ENCODE measurements at places on chromosomes 12 and 14.

DNA sequence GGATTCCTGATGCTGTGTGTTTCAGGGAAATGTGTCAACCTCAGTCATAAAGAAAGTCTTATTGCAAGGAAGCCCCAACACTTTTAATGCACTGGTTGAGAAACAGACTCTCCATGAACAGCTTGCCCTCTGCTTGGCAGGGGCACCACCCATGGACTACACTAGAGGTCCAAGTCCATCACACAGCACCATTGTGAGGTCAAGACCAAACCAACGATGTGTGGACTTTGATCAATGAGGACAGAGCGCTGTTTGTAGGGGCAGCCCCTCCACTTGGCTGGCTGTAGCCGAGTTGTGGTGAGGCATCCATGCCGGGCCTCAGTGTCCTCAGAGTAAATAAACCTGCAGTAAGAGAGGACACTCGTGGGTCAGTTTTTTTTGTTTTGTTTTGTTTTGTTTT is 29.8 kb downstream of the ZFYVE21 start:
- no peak for DNase-seq

DNA sequence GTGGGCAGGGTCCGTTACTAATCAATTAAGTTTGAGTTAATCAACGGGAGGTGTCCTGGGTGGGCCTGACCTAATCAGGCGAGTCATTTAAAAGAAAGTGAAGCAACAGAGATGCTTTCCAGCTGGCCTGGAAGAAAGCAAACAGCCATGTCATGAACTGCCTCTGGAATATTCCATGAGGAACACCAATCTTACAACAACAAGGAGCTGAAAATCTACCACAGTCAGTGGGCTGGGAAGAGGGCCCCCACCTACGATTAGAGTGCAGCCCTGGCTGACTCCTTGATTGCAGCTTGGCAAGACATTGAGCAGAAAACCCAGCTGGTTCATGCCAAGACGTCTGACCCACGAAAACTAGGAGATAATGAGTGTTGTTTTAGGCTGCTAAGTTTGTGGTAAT is 56.2 kb downstream of the SSPN start:
- DNase-seq, result no peak

- DNase-seq, result no peak
Observed at GRCh38 chr12:60644076-60644475, 1048.2 kb downstream of the SLC16A7 start.

DNA sequence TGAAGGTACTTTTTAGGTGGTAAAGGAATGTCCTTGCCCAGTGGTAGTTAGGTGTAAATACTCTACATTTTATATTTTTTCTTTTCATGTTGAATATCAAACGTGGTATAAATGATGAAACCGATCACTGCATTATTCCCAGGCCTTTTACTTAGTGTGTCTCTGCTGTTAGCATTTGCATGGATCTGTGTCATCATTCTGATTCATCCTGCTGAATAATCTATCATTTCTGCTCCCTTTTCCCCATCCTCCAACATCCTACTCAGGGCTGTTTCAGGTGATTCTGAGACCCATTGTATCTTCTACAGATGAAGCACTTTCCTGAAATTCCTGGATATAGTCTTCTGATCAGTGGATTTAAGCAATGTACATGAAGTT is 61.0 kb upstream of the PTHLH start:
- no peak for DNase-seq

DNA sequence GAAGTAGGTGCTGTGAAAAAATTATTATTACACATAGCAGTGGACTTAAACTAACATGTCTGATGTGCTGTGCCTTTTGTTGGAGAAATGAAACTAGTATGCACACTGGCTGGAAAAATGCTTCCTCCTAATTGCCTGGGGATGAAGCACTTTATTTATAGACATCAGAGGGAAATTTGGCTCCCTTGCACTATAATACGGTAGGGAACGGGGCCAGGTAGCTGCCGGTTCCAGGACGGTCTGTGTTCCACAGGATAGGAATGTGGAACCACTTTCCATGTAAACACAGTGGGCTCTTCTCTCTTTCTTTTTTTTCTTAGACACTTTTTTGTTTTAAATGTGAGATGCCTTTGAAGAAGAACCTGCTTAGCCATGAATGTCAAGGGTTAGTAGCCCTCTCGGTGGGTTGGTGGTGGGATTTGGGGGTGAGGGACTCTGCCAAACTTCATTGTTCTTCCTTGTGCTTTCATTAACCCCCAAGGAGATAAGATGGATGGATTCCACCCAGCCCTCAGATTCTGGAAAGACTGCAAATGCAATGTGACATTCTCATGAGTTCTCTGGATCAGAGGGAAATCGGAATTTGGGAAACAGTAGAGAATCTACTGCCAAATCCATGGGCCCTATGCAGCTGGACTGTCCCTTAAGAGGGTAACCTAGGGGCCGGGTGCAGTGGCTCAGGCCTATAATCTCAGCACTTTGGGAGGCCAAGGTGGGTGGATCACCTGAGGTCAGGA is 58.0 kb upstream of the GSC start:
- no peak for DNase-seq

DNA sequence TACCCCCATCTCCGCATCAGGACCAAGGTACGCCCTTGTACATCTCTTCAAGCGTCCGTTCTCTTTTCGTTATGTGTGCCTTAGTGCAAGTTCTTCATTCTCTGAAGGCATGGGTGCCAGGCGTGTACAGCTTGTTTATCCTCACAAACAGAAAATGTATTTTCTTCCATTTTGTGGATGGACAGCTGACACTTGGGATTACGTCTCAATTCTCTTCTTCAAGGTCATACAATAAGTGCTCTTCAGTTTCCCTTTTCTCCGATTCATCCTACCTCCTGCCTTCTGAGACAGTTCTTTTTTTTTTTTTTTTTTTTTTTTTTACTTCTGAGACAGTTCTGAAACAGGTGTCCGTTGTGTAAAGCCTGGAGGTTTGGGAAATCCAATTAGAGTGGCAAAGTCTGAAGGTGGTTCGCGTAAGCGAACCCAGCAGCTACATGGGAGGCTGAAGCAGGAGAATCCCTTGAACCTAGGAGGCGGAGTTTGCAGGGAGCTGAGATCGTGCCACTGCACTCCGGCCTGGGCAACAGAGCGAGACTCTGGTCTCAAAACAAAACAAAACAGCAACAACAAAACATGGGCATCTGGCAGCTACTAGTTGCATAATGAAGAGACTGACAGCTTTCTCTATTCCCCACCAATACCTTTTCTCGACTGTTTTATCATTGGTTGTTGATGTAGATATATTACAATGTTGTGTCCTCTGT is 734 bp downstream of the COX6A1 start:
- no peak for DNase-seq

DNA sequence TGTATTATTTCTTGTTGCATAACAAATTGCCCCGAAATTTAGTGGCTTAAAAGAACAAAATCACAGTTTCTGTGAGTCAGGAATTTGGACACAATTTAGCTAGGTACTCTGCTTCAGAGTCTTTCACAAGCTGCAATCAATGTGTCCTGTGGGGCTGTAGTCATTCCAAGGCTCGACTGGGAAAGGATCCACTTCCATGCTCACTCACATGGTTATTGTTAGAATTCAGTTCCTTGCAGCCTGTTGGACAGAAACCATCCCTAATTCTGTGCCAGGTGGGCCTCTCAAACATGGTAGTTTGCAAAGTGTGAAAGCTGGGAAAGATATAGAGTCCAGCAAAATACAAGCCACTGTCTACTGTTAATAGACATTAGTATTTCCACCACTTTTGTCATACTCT is 59.7 kb upstream of the ARID2 start:
- no peak for DNase-seq

DNA sequence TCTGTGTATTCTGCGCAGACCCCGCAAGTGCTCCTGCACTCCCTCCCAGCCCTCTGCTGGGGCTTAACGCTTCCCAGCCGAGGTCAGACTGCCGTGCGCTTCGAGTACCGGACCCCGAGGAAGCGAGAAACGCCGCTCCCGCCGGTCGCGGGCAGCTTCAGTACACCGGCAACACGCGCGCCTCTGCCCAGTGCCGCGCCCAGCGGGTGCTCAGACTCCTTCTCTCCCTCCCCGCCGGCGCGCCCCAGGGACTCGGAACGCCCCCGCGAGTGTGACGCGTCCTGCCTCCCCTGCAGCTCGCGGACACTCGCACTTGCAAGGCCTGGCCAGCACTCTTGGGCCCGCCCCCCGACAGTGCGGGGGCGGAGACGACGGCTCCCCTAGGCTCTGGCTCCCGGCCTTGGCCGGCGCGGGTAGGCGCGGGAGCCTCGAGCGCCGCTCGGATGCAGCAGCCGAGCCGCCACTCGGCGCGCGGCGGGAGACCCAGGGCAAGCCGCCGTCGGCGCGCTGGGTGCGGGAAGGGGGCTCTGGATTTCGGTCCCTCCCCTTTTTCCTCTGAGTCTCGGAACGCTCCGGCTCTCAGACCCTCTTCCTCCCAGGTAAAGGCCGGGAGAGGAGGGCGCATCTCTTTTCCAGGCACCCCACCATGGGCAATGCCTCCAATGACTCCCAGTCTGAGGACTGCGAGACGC is at the start of gene PTGER2:
TSS of gene PTGER2 (plus strand) at position 410 of the 692 bp plus-strand sequence. CDS start at position 647, 237 bp downstream.
- DNase-seq, result peak; percentile 86

GRCh38 chr12:121996050-121996944 is 25.4 kb upstream of the BCL7A start:
- DNase-seq, result no peak

GRCh38 chr12:77830583-77831351 is at the start of gene NAV3:
Gene NAV3 (plus strand): TSS chr12:77830894. CDS start chr12:77831462, 568 bp downstream.
- no peak for DNase-seq

DNA sequence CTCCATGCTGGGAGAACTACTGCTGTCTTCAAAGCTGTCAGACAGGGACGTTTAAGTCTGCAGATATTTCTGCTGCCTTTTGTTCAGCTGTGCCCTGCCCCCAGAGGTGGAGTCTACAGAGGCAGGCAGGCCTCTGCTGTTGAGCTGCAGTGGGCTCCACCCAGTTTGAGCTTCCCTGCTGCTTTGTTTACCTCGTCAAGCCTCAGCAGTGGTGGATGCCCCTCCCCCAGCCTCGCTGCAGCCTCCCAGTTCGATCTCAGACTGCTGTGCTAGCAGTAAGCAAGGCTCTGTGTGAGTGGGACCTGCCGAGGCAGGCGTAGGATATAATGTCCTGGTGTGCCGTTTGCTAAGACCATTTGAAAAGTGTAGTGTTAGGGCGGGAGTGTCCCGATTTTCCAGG is 31.4 kb upstream of the RFX4 start:
- DNase-seq, result no peak

- DNase-seq, result no peak
Observed at GRCh38 chr12:3342051-3342450, 149.0 kb upstream of the PRMT8 start.

DNA sequence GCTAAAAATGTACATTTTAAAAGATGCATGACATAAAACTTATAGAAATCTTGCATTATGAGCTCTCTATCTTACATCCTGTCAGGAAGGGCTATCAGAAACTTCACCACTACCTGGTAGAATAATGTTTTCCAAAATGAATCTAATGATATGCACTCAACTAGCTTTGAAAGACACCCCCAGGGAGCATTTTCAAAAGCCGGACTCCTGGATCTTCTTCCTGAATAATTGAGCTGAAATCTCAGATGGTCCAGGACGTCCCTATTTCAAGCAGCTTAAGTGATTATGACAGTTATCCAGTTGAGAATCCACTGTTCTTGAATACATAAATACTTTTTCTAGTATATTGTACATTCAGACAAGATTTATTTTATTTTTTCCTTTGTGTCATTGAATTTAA is 200.6 kb upstream of the MGAT4C start:
- DNase-seq, result no peak

Measured in CD4-positive, alpha-beta T cell treated with Interleukin-12 subunit alpha and Interleukin-12 subunit beta, for 1 hour (primary cell).